ENCODE measurements at places on chromosomes 1 and 21.

GRCh38 chr1:25451908-25452307 lies 21.2 kb downstream of the MACO1 start:
- no peak for DNase-seq

DNA sequence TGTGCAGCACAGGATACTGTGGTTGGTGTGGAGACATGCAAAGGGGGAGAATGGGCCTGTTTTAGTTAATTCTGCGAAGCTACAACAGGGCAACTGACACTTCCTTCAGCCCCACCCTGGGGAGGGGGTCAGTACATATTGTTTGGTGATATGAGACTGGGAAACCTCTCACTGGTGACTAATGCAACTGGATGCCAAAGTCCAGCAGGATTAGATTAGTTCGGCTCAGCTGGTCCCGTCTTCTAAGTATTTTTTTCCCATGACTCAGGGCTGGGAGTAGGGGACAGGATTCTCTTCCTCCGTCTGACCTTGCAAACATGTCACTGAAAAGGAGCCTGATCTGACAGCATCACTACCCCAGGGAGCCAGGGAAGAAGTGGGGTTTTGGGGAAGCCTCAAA lies 43.0 kb downstream of the PLXNA2 start:
- DNase-seq: peak; percentile 83

DNA sequence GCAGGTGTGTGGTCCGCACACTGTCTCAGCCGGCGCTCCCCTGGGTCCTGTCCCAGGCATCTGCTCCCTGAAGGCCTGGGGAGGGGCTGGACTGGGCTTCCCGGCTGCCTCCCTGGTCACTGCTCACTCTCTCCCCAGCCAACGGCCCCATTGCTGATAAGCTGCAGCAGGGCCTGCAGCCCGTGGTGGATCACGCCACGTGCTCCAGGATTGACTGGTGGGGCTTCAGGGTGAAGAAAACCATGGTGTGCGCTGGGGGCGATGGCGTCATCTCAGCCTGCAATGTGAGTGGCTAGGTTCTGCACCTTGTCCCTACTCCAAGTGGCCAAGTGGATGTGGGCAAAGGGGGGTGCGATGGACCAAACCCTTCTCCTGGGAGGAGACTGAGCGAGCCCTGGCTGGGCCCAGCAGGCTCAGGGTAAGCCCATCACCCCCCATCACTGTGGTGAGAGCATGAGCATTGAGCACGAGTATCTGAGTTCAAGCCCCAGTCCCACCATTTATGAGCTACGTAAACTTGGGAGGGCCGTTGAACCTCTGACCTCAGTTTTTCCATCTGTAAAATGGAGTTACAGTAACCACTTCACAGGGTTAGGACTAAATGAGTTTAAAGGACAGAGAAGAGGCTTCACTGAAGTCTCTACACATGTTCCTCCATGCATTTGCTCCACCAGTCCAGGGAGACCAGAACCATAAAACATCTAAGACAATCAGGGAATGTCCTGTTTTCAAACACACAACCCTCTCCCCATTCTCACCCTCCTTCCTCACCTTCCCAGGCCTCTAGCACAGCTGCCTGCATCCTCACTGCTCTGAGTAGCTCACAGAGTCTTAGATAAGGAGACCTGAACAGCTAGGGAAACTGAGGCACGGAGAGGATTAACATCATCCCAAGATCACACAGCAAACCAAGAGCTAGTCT lies 6.5 kb downstream of the CTRC start:
- DNase-seq: no peak

DNA sequence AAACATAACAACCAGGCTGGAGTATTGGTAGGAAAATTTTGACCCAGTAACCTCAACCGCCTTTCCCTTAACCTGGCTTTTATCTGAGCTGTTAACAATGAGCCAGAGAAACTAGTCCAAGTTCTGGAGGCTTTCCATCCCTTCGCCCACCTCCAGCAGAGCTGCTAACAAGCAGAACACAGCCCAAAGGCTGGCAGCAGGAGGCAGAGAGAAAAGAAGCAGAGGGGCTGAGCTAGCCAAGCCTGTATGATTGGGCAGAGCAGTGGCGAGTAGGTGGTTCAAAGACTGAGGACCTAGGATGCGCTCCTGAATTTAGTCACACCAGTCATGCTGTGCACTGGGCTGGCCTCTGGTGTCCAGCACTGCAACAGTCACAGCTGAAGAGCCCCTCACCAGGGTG lies 123.0 kb downstream of the TNR start:
- DNase-seq: no peak

DNA sequence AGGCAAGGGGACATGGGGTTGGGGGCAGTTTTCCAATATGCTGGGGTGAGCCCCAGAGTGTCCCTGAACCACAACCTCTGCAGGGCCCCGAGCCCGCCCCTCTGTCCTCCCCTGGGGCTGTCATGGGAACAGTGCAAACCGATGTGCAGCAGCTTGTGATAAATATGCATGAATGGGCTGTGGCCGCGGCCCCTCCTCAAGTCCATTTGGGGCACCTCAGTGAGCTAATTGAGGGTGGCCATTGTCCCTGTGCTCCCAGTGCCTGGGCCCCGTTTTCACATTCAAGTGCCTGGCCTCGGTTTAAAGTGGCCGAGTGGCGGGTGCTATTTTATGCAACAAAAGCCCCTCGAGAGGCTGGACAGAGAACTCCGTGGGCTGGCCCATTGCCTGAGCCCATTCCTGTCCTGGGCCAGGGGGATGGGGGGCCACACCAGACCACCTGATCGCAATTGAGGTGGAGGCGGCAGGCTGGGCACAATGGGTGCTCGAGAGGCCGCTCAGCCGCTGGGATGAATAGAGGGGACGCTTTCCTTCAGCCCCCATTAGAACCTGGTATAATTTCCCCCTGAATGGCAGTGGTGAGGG lies 193.7 kb downstream of the FOXD2 start:
- no peak for DNase-seq

GRCh38 chr1:24713176-24713575 lies 32.1 kb upstream of the CLIC4 start:
- DNase-seq: no peak

DNA sequence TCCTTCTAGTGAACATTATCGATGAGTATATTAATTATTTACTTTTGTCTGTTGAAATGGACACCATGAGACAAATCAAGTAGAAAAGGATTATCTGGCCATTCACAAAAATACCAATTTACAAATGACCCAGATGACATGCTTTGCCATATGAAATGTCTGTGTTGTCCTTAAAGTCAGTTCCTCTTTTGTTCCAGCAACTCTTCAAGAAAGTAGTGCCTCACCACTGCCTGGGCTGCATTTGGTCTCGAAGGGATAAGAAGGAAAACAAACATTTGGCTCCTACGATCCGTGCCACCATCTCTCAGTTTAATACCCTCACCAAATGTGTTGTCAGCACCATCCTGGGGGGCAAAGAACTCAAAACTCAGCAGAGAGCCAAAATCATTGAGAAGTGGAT lies 79.6 kb downstream of the RGL1 start:
- DNase-seq: no peak

DNA sequence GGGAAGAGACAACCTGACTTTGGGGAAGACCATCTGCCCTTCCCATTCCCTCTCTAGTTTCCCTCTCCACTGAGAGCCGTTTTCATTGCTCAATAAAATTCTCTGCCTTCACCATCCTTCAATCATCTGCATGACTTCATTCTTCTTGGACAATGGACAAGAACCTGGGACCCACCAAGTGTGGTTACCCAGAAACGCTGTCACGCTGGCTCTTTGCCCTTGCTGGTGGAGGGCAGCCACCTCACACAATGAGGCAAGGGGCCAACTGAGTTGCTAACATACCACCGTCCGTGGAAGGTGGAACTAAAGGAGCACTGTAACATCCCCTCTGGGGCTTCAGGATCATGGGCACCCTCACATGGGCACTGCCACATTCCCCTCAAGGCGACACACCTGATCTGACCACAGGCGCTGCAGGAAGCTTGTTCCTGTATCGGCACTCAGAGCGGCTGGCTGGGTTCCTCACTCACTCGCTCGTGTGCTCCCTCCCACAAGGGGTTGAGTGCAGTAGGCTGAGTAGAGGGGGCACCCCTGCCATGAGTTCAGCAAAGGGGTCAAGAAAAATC lies 652.4 kb downstream of the PLPP3 start:
- DNase-seq: no peak

- no peak for DNase-seq
Measured at GRCh38 chr1:21759818-21760217, 23.1 kb downstream of the USP48 start.

GRCh38 chr21:34008618-34009017 lies 64.8 kb upstream of the MRPS6 start:
- DNase-seq: no peak

- no peak for DNase-seq
Measured at GRCh38 chr1:11407301-11407994, 71.5 kb upstream of the DISP3 start.
